SK-N-SH (cell line): ENCODE measurements at places on chromosomes 16 and 17.

- no peak for DNase-seq
Measured at GRCh38 chr17:72667096-72668063, 425.1 kb downstream of the SLC39A11 start.

DNA sequence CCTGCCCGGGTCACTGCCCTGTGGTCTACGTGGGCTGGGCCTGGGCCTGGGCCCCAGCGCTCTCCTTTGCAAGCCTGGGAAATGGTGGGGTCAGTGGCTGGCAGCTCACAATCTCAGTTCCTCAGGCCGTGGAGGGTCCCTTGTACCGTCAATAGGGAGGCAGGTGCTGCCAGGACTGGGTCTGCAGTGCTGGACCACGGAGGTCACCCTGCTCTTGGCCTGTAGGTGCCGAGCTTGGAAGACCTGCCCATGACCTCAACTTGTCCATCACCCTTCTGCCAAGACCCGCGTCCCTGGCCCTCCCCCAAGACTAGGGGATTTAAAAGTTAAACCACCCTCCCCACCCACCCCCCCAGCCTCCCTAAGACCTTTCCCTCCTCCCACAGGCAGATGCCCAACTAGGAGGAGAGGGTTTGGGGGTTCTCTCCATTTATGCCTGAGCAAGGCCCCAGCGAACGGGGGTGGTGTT lies 2.5 kb downstream of the TBX2 start:
- DNase-seq = peak; percentile 67

GRCh38 chr17:74052993-74053711 lies 150.3 kb upstream of the RPL38 start:
- DNase-seq = no peak

- DNase-seq = no peak
Measured at GRCh38 chr17:38702916-38703741, 1.9 kb upstream of the MLLT6 start.

DNA sequence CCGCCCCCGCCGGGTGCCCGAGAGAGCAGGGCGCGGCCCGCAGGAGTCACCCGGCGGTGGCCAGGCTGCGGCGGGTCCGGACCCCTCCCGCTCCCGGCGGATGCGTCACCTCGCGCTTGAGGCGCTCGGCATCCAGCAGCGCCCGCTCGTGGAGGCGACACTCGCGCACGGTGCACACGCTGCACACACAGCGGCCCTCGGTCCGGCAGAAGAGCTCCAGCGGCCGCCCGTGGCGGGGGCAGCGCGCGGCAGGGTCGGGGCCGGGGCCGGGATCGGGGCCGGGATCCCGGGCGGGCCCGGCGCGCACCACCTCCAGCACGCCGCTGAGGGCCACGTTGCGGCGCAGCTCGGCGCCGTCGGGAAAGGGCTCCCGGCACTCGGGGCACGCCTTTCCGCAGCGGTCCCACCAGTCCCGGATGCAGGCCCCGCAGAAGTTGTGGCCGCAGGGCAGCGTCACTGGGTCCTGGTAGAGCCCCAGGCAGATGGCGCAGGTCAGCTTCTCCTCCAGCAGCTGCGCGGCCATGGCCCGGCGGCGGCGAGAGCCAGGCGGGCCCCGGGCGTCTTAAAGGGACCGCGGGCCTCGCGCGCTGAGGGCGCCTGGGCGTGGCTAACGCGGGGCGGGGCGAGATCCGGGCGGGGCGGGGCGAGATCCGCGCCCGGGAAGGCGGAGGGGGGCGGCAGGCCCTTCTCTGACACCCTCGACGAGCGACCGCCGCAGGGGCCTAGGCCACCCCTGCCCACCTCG lies at the start of gene TRIM65:
Gene TRIM65, minus strand, starts transcription at position 537 of the 745 bp plus-strand sequence. Its CDS starts 14 bp downstream, at position 523.
- DNase-seq = peak; percentile 98

GRCh38 chr17:43556292-43556691 lies 10.2 kb upstream of the ETV4 start:
- no peak for DNase-seq

- DNase-seq = no peak
Measured at GRCh38 chr16:1659031-1659430, 19.0 kb upstream of the JPT2 start.

DNA sequence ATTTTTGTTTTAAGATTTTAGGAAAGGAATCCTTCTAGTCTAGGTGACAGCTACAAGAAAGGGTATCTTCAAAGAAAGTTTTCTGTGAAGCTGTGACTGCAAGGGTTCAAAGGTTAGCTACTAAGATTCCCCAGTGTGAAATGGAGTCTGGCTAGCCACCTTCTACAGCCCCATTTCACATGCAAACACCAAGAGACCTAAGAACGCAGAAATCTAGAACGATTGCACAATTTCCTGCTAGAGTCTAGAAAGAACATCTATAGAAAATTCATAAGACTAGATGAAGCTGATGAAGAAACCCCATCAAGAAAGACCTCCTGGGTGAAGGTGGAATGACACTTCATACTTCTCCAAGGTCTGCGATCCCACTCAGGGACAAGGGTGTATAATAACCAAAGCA lies 77.1 kb downstream of the STX8 start:
- DNase-seq = no peak

DNA sequence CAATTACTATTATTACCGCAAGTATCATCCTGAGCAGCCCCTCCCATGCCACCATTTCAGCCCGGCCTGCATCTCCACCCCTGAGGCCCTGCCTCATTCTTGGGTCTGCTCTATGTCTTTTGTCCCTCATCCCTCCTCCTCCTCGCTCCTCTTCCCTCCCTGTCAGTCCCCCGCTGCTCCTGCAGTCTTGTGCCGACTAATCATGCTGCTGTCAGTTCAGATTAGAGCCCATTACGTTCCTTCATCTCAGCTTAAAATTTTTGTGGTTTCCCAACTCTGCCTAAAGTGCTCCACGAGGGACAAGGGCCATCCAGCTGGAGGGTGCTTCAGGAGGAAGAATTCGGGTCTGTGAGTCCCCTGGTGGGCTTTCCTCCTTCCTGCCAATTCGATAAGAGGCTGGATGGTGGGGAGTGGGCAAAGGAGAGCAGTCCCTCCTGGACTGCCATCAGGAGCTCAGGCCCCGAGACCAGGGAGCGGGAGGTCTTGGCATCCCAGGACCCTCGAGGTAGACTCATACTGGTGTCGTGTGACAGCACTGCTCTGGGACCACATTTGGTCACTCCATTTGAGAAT lies 32.9 kb upstream of the GOSR2 start:
- DNase-seq = no peak

GRCh38 chr16:79770244-79771064 lies 169.9 kb upstream of the MAF start:
- DNase-seq = peak; percentile 93

GRCh38 chr16:54009464-54010176 lies 277.0 kb downstream of the IRX3 start:
- DNase-seq = no peak

GRCh38 chr17:34519282-34519681 lies 60.1 kb upstream of the TMEM132E start:
- DNase-seq = peak; percentile 49

- no peak for DNase-seq
Measured at GRCh38 chr17:1050246-1050995, 53.5 kb downstream of the TIMM22 start.

GRCh38 chr17:60142872-60143499 lies 6.8 kb upstream of the CA4 start:
- peak; percentile 84 for DNase-seq

DNA sequence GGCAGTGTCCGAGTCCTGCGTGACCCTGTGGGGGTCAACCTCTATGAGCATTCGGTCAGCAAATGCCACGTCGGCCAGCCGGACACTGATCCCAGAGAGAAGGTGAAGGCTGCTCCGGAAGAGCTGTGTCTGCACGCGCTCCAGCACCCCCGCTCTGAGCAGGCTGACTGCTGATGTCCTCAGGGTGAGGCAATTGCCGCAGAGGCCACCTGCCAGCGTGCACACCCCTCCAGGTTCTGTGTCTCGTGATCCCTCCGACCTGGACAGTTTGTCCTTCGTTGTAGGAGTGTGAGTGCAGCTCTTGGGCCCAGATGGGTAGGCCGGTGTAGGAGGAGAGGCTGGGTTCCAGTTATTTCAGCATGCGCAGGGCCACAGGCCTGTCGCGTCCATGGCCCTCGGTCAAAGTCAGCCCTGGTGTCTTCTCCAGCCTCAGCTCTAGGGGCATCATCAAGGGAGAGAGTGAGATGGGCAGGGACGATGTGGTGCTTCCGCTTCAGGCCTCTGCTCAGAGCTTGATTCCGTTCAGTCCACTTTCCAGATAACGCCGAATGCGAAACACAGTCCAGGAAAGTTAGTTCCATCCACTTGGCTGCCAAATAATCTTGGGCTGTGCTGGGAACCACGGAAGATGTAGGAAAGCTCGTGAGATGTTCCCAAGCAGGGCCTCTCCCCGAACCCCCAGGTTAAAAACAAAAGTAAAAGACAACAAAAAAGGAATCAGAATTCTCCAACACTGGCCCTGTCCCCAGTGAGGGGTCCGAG lies 15.1 kb upstream of the NCBP3 start:
- DNase-seq = no peak

- DNase-seq = no peak
Measured at GRCh38 chr16:88055356-88055755, 104.1 kb downstream of the BANP start.

GRCh38 chr16:193441-193840 lies 13.2 kb downstream of the HBQ1 start:
- no peak for DNase-seq

GRCh38 chr16:76634847-76635697 lies 357.9 kb downstream of the CNTNAP4 start:
- DNase-seq = no peak

GRCh38 chr16:84136331-84137125 lies 8.4 kb downstream of the HSDL1 start:
- DNase-seq = no peak

DNA sequence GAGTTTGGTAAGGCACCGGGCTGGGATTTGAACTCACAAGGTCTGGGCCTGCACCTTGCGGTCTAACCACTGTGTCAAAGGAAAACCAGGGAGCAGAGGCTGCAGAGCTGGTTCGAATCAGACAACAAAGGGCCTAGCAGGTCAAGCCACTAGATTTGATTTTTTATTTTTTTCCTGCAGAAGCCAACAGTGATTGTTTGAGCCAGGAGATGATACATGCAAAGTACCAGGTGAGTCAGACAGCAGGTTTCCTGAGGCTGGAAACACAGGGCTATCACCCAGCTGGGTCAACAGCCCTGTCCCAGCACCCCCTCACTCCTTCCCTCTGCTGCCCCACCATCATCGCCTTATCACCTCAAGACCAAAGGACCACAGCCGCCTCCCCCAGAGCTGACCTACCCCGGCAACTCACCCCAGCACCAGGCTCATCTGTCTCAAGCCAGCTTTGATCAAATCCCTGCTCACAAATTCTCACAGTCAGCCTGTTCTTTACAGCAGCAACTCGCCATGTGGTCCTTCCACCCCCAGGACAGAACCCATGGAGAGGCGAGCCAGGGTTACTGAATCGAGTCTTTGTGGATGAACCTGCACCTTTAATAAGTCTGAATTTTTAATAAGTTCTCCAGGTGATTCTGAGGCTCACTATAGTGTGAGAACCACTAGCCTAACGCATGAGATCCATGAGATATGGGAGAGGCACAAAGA lies 13.0 kb upstream of the KRT19 start:
- DNase-seq = no peak

GRCh38 chr17:42120770-42121769 lies at the start of gene KAT2A:
Gene KAT2A (minus strand): TSS chr17:42121367. CDS start chr17:42121304, 63 bp downstream.
- DNase-seq = peak; percentile 97

GRCh38 chr17:46198233-46198632 lies 5.0 kb upstream of the KANSL1 start:
- DNase-seq = no peak

- DNase-seq = no peak
Measured at GRCh38 chr17:7340179-7340578, 3.9 kb downstream of the ACAP1 start.

DNA sequence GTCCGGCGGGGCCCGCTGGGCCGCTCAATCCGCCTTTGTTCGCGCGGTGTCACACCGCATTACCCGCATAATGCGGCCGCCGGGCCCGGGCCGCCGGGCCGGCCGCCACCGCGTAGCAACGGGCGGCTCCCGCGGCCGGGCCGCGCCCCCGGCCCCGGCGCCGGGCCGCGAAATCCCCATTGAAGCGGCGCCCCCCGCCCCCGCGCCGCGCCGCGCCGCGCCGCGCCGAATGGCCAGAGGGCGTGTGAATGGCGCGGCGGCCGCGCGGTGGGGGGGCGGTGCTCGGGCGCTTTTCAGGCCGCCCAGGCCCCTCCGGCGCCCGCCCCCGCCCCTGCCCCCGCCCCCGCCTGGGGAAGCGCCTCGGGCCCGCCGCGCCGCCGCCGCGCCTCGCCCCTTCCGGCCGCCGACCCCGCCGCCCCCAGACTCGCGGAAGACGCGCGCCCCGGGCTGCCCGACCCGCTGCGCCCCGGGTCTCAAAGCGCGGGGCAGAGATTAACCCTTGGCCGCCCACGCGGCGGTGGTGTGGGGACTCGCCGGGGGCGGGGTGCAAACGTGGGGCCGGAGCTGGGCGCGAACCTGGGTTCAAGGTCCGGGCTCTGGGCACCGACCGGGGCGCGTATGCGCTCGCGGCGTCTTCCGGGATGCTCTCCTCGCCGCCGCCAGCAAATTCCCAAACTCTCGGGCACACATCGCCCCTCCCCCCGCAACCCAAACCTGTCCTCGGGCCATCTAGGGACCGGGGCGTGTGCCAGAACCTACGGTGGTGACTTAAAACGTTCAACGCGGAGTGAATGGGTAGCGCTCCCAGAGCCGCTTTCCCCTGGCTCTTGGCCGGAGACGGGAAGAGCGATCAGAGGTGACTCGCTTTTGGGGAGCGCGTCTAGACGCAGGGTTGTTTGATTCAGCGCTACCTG lies 46.7 kb downstream of the WNT3 start:
- peak; percentile 92 for DNase-seq

DNA sequence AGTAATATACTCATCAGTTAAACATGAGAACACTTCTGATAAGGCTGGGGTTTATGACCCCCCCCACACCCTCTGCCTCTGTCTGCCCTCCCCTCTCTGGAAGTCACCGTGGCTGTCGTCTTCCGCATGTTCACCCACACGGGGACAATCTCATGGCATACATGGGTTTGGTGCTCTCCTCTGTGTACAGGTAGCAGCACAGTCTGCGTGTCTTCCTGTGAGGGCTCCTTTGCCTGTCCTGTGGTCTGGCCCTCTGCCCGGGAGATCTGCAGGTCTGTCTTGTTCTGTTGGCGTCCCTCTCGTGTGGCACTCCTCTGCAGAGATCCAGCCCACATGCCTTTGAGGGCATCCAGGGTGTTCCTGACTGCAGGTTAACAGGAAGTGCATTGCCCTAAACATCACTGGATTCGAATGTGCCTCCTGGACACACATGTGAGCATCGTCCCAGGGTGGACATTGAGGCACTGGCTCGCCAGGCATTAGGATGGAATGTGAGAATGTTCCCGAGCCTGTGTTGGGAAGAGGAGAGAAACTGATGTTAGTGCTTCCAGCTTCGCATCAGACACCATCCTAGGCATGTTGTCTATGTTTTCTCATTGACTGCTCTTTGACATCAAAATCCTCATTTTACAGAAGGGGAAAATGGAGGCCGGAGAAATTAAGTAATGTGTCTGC lies 54.5 kb downstream of the NKD1 start:
- DNase-seq = no peak

GRCh38 chr17:33688771-33689170 lies 395.7 kb upstream of the ASIC2 start:
- no peak for DNase-seq

- no peak for DNase-seq
Measured at GRCh38 chr17:74920642-74921025, 2.4 kb downstream of the USH1G start.

GRCh38 chr17:76241204-76241538 lies 878 bp upstream of the RNF157 start:
- DNase-seq = no peak
